ENCODE measurements at places on chromosomes 6 and 20.

GRCh38 chr6:117464700-117465099 lies 17.8 kb upstream of the DCBLD1 start:
- DNase-seq: no peak
- H3K27me3 ChIP-seq: no peaks in the 10 kb centered on the region
- no peak overlapping the region for H3K4me3 ChIP-seq
- H3K27ac ChIP-seq: no peak overlapping the region

DNA sequence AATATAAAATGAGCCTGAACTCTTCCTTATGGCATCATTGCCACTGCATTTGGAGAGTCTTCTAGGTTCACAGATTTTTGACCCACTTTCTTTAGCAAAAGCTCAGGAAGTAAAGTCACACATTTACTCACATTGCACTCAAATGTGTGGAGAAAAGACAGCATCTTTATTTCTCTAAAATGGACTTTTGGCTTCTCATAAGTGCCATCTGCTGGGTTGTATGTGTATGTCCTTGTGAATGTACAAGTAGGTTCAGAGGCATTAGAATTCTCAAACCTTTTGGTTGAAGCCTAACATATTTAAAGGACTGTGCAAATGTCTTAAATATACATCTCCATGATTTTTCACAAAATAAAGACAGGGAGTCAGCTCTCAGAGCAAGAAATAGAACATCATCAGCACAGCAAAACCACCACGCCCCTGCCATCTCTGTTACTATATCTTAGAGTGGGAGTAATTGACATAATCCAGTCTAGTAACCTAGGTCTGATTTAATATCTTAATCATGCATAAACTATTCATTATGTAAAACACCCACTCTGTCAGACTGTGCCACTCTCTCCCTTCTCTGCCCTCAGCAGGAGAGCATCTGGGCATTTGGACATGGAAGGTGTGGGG lies 42.2 kb upstream of the SPTLC3 start:
- no peaks in the 10 kb centered on the region for H3K27me3 ChIP-seq
- H3K36me3 ChIP-seq: no peaks in the 10 kb centered on the region
- H3K4me3 ChIP-seq: no peak overlapping the region
- no peaks in the 10 kb centered on the region for H3K4me1 ChIP-seq
- H3K27ac ChIP-seq: no peak overlapping the region

DNA sequence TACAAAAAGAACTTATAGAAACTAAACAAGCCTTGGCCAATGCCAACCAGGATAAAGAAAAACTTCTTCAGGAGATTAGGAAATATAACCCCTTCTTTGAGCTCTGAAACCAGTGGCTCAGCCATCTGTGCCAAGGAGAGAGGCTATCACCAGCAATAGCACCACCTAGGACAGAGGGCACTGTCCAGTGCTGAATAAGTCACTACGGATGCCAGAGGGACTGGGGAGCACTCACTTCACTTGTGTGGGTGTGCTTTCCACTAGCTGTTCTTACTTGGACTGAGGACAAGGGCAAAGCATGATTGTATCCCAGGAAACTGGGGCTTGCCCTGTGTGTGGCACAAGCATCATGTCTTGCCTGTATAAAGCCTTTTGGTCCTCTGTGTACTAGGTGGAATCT lies 15.5 kb downstream of the TAF11 start:
- no peak overlapping the region for H3K27ac ChIP-seq
- H3K4me3 ChIP-seq: no peak overlapping the region
- DNase-seq: no peak
- no peaks in the 10 kb centered on the region for H3K27me3 ChIP-seq
- peaks cover 36% of the 10 kb centered on the region for H3K36me3 ChIP-seq
- H3K4me1 ChIP-seq: no peaks in the 10 kb centered on the region

DNA sequence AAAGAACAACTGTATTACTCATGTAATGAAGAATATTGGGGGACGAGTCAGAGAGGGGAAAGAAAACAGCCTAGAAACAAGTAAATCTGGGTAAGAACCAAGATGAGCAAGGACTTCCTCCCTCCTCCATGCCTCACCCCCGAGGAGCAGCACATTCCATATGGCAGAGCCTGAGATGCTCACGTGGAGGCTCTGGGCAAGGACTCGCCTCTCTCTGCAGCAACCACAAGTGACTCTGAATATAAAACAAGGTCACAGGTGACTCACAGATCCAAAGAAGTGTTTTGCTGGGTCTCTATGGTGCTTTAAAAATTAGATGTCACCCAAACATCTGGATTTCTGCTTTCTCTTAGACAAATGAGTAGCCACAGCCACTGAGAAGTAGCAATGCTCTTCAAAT lies 453.0 kb upstream of the SULF2 start:
- H3K27me3 ChIP-seq: no peaks in the 10 kb centered on the region
- DNase-seq: no peak

All from thoracic aorta (tissue), 2 donors.